ENCODE measurements at places on chromosomes 12 and 14.

GRCh38 chr12:65695113-65695865 is 129.0 kb upstream of the HMGA2 start:
- DNase-seq = no peak

- DNase-seq = no peak
Observed at GRCh38 chr12:89085421-89085820, 266.9 kb downstream of the DUSP6 start.

GRCh38 chr12:27335364-27336281 is 3.0 kb downstream of the BMAL2 start:
- no peak for DNase-seq

- no peak for DNase-seq
Observed at GRCh38 chr12:130097798-130098255, 64.4 kb upstream of the FZD10 start.

DNA sequence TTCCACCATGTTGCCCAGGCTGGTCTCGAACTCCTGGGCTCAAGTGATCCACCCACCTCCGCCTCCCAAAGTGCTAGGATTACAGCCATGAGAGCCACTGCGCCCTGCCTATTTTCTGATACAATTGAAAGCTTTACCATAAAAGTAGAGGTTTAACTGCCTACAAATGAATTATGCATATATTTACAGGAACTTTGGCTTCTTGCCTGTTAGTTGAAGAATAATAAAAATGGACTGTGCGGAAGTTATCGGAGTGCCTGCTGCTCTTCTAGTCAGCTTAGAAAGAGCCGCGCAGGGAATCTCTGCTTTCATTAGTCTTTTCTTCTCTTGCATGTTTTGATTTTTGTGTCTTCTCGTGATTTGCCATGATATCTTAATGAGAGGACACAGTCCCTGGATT is 34.5 kb downstream of the PPP2R5C start:
- DNase-seq = no peak

DNA sequence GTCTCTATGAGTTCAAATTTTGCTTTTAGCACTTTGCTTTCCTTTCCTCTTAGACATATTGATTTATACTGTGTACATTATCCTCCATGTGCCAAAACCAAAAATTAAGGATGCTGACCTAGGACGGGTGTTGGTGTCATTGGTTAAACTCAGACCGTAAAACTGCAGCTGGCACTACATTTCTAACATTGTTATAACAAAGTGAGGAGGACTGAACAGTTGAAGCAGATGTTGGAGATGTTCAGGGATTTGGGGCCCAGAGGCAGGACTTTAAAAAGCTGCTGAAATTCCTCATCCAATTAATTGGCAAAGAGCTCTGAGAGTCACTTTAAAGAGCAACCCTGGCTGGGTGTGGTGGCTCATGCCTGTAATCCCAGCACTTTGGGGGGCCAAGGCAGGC is 72.4 kb downstream of the TMTC1 start:
- DNase-seq = no peak

- DNase-seq = no peak
Observed at GRCh38 chr14:105093431-105094192, 28.4 kb upstream of the GPR132 start.

DNA sequence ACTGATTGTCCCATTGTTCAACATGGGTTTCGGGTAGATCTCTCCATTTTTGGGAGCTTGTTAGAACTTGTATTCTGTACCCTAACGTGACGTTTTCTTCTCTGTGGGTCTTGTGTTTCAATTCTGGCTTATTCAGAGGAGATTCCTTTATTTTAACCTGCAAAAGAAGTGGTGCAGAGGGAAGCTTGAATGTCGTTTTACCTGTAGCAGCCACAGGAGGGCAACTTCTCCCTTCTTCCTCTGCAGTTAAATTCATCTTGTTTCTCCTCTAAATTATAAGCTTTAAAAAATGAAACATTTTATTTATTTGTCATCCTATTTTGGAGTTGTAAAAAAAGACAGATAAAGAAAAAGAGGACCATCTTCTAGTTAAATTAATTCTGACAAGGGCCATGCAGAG is 13.7 kb upstream of the CLEC4D start:
- DNase-seq = no peak

GRCh38 chr12:118866346-118866745 is 115.0 kb upstream of the SRRM4 start:
- DNase-seq = no peak

DNA sequence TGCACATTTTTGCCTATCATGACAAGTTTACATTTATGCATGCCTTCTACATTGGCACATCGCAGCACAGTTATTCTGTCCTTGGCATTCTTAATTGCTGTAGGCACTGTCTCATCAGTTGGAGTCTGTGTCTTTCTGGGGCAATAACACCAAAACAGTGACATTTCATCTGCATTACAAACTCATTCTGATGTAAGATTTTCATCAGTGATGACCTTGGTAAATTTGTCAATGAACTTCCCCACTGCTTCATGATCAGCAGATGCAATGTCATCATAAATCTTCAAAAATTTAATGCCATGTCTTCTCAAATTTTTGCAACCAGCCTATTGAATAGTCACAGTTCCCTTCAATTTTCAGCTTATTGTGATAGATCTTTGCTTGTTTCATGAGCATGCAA is 85.5 kb downstream of the CAPZA3 start:
- no peak for DNase-seq

DNA sequence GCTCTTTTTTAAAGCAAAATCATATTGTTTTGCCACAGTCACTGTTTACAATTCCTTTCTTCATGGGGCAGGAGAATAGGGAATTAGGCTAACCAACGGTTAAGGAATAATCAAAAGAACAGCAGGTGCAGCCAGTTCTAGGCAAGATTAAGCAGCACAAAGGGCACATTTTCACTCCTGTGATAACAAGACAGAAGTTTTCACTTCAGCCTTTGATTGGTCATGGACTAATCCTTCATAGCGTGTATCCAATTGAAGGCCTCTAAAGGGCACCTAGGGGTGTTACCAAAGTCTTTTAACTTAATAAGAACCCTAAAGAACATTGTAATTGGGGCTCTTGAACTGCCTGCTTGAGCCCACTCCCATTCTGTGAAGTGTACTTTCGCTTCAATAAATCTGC is 206.9 kb upstream of the AMIGO2 start:
- DNase-seq = no peak

- no peak for DNase-seq
Observed at GRCh38 chr12:106049105-106049504, 89.6 kb downstream of the NUAK1 start.

GRCh38 chr14:84397631-84398030 is 1132.3 kb upstream of the FLRT2 start:
- DNase-seq = no peak

DNA sequence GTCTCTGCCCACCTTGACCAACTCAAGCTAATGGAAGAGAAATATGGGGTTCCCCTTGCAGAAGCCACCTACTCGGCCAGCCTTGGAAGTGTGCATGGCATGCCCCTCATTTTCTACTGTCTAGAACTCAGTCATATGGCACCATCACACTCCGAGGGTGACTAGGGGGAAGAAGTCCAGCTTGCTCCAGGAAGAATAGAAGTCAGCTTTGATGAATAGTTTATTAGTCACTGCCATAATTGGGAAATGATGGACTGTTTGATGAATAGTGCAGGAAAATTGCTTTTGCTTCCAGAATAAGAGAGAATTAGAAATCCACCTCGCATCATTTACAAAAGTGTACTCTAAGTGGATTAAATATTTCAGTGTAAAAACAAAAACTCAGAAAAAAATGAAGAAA is 1030.6 kb downstream of the VRK1 start:
- no peak for DNase-seq

DNA sequence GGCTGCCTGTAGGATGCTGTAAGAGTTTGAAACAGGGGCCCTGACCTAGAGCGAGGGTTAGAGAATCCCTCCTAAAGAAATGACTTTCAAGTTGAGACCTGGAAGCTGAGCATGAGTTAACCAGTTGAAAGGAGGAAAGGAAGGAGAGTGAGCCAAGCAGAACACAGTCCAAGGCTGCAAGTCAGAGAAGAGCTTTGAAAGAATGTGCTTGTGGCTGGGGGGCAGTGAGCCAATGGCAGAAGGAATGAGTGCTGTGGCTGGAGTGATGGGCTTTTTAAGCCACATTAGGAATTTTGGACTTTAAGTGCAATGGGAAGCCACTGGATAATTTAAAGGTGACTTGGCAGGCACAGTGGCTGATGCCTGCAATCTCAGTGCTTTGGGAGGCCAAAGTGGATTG is 18.1 kb downstream of the CDKN1B start:
- DNase-seq = no peak

- DNase-seq = no peak
Observed at GRCh38 chr14:92702441-92702918, 45.9 kb downstream of the LGMN start.

DNA sequence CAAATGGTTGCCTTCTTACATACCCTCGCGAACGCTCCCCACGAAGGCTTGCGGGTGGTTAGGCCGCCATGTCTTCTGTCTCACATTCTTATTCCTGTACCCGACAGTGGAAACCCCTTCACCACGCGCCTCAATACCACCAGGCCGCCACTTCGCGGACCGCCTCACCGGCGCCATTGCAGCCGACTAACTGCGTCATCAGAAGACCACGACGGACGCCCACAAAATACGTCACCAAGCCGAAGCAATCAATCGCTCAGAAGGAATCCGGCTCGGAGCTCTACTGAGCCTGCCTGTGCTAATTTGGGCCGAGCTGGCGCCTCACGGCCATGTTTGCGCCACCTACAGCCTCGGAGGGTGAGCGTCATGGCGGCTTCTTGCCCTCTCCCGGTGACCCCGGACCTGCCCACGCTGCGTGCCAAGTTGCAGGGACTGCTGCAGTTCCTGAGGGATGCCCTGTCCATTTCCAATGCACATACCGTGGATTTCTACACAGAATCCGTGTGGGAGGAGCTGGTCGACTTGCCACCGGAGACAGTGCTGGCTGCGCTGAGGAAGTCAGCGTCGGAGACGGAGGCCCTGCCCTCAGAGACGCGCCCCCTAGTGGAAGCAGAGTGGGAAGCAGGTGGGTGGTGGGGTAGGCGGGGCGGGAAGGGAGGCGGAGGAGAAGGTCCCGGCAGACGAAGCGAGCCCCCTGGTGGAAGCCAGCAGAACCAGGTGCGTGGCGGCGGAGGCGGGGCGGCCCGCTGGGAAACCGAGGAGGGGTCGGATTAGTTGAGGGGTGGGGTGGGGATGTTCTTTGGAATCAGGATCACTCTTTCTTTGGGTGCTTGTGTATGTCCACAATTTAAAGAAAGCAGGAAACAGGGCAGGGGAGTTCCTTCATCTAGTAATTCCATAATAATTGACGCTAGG is at the start of the genes CCDC59 and METTL25:
Gene CCDC59, minus strand, starts transcription at position 188 of the 915 bp plus-strand sequence. Its CDS starts 11 bp downstream, at position 177.
Gene METTL25, plus strand, starts transcription at position 330 of the 915 bp plus-strand sequence. Its CDS starts 37 bp downstream, at position 367.
- DNase-seq = peak; percentile 73

DNA sequence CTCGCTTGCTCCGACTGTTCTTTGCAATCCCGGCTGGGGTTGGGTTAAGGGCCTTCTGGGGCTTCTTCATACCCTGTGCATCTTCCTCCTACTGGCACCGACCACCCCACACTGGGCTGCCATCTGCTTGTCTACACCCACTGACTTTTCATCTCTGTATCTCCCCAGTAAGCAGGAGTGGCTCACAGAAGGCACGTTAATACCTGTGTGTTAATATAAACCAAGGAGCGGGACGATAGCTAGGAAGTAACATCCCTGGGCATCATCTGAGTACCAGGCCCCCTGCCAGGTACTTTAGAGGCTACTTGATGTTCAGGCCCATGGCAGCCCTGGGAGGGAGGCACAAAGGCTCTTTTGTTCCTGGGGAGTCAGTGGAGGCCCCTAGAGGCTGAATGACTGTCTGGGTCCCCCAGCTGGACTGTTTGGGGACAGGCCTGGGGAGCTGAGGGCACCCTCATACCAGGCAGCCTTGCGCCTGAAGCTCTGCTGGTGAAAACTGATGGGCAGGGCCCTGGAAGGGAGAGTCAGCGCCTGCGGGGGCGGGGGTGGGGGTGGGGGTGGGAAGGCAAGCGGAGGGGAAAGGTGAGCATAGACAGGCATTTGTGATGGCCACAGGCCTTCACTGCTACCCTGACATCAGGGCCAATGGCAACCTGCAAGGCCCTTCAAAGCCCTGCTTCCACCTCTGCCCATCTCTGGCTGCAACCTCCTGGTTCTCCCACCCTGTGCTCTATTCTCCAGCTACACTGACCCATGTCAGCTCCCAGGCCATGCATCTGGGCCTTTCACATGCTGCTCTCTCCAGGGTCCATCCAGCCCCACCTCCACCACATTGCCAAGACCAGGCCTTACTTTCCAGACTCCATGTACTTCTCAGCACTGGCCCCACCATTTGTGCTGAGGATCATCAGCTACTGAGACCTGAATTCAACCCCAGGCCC is 34.2 kb upstream of the DEGS2 start:
- DNase-seq = no peak

DNA sequence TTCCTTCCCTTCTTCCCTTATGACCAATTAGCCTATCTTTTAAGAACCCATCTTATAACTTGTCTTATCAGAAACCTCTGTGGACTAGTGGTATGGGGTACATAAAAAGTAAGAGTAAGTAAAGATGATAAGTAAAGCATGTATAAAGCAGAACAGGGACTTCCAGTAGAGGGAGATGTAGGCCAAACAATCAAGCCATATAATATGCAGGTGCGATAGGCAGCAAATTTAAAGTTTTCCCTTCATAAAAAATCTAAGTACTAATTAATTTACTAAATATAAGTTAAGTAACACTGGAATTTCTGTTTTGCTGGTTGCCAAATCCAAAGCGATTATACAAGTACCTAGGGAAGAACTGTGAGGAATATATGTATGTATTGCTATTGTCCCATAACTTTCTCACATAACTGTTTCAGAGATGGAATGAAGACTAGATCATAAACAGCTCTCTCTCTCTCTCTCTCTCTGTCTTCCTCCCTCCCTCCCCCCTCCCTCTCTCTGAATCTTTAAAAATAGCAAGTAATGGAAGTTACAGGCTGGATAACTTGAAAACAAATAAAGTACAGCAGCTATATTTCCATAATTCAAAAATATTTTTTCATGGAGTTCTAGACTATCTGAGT is 25.7 kb downstream of the METTL25 start:
- no peak for DNase-seq

DNA sequence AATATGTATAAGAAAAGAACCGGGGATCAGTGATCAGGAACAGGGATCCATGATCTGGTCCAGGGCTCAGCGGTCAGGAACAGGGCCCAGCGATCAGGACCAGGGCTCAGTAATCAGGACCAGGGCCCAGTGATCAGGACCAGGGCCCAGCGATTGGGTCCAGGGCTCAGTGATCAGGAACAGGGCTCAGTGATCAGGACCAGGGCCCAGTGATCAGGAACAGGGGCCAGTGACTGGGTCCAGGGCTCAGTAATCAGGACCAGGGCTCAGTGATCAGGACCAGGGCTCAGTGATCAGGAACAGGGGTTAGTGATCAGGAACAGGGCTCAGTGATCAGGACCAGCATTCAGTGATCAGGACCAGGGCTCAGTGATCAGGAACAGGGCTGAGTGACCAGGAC is 56.3 kb downstream of the TMEM121 start:
- DNase-seq = no peak

DNA sequence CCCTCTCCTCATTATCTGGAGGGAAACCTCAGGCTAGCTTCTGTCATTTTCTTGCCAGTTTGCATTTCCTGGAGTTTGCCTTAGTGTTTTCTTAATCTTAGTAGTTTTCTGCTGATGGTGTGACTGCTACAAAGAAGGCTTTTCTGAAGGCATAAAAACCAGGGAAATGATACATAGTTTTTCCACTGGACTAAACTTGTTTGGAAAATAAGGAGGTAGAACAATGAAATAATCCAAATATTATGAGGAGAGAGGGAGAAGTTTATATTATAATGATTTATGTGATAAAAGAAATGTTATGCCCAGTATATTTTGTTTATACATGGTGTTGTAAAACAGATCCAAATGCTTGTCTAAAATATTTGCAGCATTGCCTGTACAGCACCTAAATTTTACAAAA is 22.2 kb downstream of the DAAM1 start:
- DNase-seq = no peak

Measured in cortex of kidney (tissue), 1 donor.